ENCODE measurements at places on chromosomes 1 and 21.

GRCh38 chr1:33608825-33609400, 136.5 kb downstream of the ZSCAN20 start:
- DNase-seq: no peak

DNA sequence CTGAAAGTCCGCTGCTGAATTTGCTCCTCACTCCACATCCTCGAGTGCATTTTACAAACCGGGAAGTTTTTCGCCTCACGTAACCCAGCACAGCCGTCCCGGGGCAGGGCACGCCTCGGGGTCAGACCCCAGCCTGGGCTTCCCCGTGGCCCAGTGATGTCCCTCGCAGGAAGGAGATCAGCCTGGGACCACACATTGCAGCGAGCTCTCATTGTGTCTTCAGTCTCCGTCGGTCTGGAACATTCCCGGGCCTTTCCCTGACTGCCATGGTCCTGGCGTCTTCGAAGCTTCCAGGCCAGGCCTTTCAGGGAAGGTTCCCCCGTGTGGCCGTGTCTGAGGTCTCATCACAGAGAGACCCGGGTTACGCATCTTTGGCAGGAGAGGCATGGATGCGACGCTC, 43.5 kb downstream of the MORN1 start:
- no peak for DNase-seq

GRCh38 chr21:31888936-31889371, 16.1 kb downstream of the HUNK start:
- DNase-seq: peak; percentile 56

- DNase-seq: peak; percentile 45
These were observed 1.7 kb downstream of the CEP170 start for GRCh38 chr1:243253211-243253925.

GRCh38 chr1:8711151-8711550, 106.3 kb downstream of the RERE start:
- peak; percentile 29 for DNase-seq

DNA sequence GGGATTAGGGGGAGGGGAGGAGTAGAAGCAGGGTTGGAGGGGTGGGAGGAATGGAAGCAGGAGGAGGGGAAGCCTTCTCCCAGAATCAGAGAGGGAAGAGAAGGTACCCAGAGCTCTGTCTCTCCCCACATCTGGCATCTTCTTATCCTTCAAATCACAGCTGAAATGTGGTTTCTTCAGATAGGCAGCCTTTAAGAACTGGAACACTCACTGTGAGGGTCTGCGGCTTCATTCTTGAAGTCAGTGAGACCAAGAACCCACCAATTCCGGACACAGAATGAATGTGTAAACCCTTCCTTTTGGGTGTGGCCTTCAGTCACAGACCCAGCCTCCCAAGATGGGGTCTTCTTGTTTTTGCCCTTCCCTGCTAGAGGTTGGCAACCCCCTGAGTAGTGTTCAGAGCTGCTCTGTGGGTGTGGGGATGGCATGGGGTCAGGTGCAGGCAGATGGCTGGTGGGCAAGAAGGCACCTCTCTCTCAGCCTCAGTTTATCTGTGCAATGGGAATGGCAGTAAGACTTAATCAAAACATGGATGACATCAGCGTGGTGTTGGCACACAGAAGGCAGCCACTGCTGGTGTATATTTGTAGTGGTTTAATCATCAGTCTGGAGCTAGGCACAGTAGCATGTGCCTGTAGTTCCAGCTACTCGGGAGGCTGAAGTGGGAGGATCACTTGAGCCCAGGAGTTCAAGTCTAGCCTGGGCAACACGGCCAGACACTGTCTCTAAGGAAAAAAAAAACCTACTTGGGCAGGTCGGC, 7.2 kb downstream of the FAAH start:
- no peak for DNase-seq

DNA sequence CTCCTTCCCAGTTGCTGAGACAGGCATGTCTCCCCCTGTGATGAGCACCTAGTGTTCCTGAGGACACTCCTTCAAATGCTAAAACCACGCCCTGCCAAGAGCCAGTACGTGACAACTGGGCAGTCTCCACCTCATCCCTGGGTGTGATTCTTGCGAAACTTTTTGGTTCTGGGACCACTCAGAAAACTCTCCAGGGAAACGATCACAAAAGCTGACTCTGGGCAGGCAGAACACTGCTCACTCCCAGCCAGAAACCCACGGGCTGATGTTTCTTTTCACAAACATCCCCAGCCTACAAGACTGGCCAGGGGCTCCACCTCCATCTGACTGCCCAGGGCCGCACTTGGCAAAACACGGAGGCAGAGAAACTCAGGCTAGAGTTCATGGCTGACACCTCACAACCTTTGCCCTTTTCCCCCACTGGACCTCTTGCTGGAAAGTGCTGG, 24.4 kb downstream of the DHRS3 start:
- DNase-seq: peak; percentile 83
